HuH-7.5 (cell line): ENCODE measurements at places on chromosomes 13 and 19.

DNA sequence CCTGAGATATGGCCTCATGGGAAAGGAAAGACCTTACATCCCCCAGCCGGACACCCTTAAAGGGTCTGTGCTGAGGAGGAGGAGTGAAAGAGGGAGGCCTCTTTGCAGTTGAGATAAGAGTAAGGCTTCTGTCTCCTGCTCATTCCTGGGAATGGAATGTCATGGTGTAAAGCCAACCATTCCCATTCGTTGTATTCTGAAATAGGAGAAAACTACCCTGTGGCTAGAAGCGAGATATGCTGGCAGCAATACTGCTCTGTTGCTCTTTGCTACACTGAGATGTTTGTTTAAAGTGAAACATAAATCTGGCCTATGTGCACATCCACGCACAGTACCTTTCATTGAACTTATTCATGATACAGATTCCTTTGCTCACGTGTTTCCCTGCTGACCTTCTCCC lies 783 bp upstream of the ZNF587B start:
- no peak for DNase-seq

DNA sequence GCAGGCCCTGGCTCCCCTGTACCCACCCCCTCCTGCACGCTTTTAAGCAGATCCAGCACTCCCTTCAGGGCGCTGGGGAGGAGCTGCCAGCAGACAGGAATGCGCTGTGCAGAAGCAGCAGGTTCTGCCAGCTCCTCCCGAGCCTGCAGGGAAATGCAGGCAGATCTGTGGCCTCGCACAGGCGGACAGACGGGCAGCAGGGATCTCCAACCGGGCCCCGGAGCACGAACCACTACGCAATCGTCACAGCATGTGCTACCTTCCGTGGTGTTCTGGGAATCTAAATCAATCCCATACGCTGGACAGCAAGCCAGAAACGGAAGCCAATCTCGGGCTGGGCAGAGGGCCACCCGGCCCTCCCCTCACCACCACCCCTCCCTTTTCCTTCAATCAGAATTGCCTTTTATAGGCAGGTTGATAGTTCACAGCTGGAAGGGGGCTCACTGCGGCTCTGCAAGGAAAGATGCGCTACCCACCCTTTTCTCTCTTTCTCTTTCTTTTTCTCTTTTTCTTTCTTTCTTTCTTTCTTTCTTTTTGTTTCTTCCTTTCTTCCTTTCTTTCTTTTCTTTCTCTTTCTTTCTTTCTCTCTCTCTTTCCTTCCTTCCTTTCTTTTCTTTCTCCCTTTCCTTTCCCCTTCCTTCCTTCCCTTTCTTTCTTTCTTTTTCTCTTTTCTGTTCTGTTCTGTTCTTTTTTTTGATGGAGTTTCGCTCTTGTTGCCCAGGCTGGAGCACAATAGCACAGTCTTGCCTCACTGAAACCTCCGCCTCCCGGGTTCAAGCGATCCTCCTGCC lies 99.9 kb downstream of the GNG7 start:
- no peak for DNase-seq

GRCh38 chr13:99281811-99282263 lies 23.7 kb upstream of the GPR18 start:
- no peak for DNase-seq

DNA sequence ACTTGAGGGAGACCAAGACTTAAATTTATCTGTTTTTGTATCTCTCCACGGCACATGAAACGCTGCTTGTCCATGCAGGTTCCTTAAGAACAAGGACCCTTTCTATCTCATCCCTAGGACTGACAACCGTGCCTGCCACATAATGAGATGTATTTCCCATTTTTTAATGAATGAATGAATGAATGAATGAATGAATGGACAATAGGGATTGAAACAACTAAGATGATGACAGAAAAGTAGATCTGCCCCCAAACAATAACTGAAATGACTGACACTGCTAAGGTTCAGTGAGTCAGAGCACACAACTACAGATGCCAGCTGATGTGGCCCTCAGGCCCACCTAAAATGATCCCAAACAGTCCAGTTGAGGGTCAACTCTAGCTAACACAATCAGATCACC lies 69.8 kb downstream of the USP12 start:
- DNase-seq, result no peak

GRCh38 chr13:33355201-33355895 lies 69.8 kb upstream of the STARD13 start:
- no peak for DNase-seq

GRCh38 chr13:67549331-67549730 lies 319.2 kb upstream of the PCDH9 start:
- no peak for DNase-seq

DNA sequence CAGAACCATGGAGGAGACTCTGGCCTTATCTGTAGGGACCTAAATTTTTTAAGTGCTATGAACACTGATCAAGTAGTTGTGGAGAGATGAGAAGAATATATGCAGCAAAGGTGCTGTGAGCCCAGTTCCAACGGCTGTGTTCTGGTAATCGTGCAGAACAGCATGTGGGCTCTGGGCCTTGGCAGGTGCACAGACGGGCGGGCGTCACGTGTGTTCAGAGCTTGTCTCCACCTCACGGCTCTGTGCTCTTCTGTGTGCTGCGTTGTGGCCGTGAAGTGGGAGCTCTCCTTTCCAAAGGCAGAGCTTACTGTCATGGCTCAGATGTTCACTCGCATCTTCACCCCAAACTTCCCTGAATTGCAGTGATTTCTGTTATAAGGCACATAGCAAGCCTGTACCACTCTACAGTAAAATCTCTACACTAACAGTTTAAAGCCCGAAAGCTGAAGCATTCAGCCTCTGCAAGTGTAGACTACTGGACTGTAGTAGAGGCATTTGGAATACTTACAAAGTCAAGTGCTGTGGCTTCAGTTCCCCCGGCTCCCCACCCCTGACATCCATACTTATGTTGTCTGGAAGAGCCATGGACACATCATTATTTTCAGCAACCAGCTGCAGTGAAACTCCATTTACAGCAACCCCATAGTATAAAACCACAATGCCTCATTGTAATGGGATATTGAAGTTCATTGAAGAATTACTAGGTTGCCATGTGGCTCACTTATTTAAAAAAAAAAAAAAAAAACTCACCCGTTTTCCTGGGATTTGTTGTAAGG lies 27.5 kb upstream of the TEX29 start:
- no peak for DNase-seq
